ENCODE measurements at places on chromosomes 4 and X. TPM values are rescaled to one million over a fixed set of nuclear protein-coding genes. Genes with fewer than 3 reads are reported as not detected.

Gene LRRC66
- 0.17 TPM for total RNA-seq

Gene GAGE12F
- total RNA-seq = not detected

Gene P2RY10
- total RNA-seq = not detected

Gene NKX1-1
- not detected for total RNA-seq

Gene TEX11
- not detected for total RNA-seq

Gene FAT4
- 7.9 TPM for total RNA-seq

Gene GRPR
- total RNA-seq = under 0.01 TPM

Gene SYTL5
- 0.17 TPM for total RNA-seq

Gene GPR50
- not detected for total RNA-seq

Gene ADGRA3
- total RNA-seq = 24.8 TPM

Gene AKAP14
- total RNA-seq = not detected

Gene GPR173
- 4.0 TPM for total RNA-seq

Gene GAGE12E
- total RNA-seq = not detected

Gene TBC1D14
- total RNA-seq = 31.4 TPM

Gene FAM133A
- not detected for total RNA-seq

Gene NOX1
- total RNA-seq = not detected
